ENCODE measurements at places on chromosomes 2 and 18. TPM values are rescaled to one million over a fixed set of nuclear protein-coding genes. Genes with fewer than 3 reads are reported as not detected.

DNA sequence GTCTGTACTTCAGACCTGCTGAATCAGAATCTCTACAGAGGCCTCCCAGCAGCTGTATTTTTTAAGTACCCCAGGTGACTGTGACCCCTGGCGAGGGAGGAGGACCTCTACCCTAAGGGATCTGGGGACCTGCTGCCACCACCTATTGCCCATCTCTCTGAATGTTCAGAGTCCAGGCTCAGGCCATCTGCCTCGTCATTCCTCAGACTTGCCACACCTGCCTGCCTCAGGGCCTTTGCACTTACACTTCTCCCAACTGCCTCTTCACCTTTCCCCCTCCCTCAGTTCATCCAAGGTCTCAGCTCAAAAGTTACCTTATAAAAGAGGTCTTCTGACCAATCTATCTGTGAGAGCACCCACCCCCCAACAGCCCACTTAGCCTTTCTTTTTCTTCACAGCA is 21.5 kb downstream of the UXS1 start:
- no peaks in the 10 kb centered on the region for H3K27me3 ChIP-seq
- H3K36me3 ChIP-seq: no peaks in the 10 kb centered on the region
- DNase-seq: no peak
- H3K4me1 ChIP-seq: no peaks in the 10 kb centered on the region
- no peak overlapping the region for H3K27ac ChIP-seq
- H3K4me3 ChIP-seq: no peak overlapping the region

- peaks cover 9% of the 10 kb centered on the region for H3K36me3 ChIP-seq
- no peak for DNase-seq
- no peaks in the 10 kb centered on the region for H3K4me1 ChIP-seq
- H3K27me3 ChIP-seq: no peaks in the 10 kb centered on the region
These were observed 10.7 kb downstream of the MRPL44 start for GRCh38 chr2:223967981-223968380.

DNA sequence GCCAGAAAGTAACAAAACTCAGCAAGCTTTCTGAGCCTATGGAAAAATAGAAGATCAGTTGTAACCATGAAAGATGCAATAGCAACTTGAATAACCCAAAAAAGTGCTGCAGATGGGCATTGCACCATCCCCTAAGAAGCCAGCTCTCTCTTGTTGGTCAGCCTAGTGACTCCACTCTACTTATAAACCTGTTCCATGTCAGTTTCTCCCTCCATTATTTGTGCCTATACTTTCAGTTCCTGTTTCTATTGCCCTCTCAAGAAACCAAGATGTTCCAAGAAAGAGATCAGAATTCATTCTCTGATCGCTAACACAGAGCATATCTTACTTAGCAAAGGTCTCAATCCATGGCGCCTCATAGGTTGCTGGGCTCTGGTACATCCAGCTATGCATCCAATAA is 170.3 kb upstream of the MAP2 start:
- H3K4me3 ChIP-seq: no peak overlapping the region
- H3K27ac ChIP-seq: no peak overlapping the region
- no peaks in the 10 kb centered on the region for H3K36me3 ChIP-seq
- DNase-seq: no peak

Gene TYMS
- total RNA-seq: 1.8 TPM

Data from body of pancreas (tissue), 4 donors.